ENCODE measurements at places on chromosomes 7 and 10.

- no peak for DNase-seq
These were observed 7.5 kb downstream of the RABGEF1 start for GRCh38 chr7:66747881-66748511.

DNA sequence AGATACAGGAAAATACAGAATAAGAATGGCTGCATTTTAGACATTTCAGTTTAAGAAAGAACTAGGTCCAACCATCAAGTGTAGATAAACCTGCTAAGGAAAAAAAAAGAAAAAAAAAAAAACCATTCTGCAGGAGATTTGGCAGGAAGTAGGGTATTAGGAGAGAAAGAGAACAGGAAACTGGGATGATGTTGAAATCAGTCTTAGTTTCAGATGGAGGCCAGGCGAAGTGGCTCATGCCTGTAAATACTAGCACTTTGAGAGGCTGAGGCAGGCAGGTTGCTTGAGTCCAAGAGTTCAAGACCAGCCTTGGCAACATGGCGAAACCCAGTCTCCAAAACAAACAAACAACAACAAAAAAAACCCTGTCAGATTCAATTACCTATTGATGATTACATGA, 120.2 kb downstream of the RAB11FIP2 start:
- no peak for DNase-seq

DNA sequence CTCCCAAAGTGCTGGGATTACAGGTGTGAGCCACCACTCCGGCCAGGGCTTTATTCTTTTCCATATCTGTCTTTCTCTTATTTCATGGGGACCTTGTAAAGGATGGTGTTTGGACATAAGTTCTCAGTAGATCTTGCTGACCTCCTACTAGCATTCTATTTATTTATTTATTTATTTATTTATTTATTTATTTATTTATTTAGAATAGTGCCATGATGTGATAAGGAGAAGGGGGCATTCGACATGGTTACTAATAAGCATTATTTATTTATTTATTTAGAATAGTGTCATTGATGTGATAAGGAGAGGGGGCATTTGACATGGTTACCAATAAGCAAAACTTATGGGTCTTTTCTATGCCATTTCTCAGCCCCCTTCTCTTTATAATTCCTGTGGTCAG, 176.9 kb downstream of the LRRC4 start:
- DNase-seq, result no peak

GRCh38 chr10:100148353-100149211, 37.2 kb downstream of the ERLIN1 start:
- DNase-seq, result peak; percentile 75

DNA sequence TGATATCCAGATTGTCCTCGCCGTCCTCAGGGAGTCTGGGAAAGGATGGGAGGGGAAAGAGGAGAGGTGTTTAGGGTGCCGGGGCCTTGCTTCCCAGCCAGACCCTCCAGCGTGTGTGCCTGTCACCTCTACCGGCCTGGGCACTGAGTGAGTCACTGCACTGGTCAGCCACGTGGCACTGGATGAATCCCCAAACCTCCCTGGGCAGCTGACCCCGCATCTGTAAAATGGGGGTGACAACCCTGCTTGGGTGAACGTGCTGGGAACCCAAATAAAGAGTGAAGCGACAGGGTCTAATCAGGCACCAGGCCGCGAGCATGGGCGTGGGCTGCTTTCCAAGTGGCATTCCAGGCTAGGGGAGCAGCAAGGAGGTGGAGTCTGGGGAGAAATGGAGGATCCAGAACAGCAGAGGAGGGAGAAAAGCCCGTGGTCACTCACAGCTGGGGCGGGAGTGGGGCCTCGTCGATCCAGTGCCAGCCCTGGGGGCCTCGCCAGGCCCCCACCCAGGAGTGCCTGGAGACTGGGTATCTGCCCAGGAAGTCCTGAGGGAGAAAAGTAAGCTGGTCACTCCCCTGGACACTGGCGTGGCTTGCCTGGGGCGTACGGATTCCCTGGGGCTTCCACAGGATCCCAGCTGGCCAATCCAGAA, 29.7 kb downstream of the KLRG2 start:
- no peak for DNase-seq

DNA sequence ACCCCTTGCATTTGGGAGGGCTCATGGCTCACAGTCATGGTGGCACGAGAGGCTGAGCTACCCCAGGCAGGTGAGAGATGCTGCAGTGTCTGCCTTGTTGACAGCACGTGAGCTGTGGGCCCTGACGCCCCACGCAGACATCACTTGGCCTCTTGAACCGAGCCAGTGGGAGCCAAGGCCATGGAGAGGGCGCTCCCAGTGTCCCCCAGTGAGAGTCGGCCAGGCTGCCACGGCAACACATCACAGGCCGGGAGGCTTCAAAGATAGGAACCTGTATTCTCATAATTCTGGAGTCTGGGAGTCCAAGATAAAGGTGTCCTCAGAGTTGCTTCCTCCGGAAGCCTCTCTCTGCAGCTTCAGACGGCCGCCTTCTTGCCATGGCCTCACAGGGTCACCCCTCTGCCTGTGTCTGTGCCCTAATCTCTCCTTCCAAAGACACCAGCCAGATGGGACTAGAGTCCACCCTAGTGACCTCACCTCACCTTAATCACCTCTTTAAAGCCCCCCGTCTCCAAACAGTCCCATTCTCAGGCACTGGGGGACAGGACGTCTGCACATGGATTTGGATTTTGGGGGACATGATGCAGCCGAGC, 119.6 kb downstream of the KLF6 start:
- DNase-seq, result no peak

DNA sequence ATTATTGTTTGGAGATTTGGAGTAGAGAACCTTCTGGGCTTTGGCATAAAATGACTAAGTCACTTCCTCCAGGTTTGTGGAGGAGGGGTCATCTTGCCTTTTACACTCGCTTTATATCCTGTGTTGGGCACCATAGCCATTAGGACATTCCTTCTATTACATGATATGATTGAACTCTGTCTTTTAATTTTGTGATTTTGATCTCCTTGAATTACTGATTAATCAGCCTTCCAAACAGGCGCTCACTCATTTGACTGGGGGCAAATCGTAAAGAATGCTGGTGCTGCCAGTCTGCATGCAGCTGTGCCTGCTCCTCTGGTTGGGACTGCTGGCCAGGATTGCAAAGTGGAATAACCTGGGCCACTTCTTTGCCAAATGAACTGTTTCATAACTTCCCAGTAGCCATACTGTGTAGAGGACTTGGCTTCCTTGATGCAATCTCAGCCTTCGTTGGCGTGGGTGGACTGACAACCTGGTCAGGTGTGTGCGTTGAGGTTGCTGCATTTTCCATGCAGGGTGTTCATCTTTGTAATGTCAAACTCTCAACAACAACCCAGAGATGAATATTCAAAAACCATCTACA, 65.9 kb upstream of the RAB11FIP2 start:
- DNase-seq, result no peak

- DNase-seq, result no peak
These were observed 118.0 kb downstream of the CLEC2L start for GRCh38 chr7:139641337-139641992.

GRCh38 chr7:37901236-37901827, 15.3 kb downstream of the SFRP4 start:
- peak; percentile 59 for DNase-seq

DNA sequence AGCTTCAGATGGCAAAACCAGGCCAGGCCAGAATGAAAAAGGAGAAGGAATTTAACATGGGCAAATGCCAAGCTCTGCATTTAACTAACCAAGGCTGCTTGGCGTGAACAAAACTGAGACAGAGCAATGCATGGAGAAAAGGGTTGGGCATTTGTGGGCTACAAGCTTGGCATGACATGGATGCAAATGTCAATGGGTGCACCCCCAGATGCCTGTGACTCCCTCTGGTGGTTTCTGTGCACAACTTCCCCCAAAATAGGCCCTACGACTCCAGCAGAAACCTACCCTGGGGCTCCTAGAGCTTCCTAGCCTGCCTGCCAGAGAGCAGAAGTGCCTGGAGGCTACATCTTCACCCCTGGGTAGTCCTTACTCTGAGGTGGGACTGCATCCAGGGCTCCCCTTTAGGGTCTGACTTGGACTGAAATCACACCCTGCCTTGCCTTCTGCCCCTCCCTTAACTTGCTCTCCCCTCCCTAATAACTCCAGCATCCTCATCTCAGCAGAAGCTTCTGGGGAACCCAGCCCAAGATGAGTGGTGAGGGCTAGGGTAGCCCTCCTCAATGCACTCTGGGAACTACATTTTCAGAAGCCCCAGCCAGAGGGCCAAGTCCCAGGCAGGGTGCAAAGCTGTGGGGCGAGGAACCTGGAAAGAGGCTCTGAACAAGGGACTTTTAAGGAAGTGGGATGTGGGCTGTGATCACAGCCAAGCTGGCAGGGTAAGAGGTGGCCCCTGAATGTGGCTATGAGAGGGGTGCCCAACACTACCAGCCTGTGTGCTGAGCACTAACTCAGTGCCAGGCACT, 11.3 kb downstream of the GPRIN2 start:
- DNase-seq, result no peak

GRCh38 chr7:28225576-28225975, 45.0 kb upstream of the JAZF1 start:
- DNase-seq, result peak; percentile 80

DNA sequence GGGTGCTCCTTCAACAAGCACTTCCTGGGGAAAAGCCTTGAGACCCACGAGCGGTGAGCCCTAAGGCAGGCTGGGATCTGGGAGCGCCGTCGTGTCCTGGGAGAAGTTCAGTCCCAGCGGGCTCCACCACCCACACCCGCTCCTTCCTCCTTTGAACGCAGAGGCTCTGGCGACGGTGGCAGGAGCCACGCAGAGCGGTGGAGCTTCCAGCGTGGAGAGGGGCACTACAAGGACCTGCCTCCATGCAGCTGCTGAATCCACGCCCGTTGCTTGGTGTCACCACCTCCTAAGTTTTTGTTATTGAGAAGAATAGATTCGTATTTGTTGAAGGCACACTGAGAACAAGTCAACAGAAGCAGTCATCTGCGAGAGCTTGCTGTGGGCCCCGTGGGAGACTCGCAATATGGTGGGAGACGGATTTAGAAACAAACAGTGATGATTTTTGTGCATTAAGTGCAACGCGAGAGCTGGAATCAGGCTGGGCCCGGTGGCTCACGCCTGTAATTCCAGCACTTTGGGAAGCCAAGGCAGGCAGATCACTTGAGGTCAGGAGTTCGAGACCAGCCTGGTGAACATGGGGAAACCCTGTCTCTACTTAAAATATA, 60.1 kb upstream of the SDK1 start:
- no peak for DNase-seq

DNA sequence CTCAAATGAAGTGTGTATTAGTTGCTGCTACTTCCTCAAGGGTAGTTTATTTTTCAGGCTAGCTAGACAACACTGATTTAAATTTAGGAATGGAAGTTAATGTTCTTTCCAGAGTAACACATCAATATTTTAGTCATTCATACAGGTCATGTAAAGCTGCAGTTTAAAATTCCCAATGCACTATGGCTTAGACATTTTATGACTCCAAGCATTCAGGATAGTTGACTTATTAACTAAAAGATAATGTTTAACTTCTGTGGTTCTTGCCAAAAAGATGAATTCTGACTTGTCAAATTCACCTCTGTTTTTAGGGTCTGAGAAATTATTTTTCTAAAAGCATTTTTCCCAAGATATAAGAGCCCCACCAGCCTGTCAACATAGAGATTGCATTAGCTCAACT, 131.9 kb downstream of the TFPI2 start:
- DNase-seq, result no peak

DNA sequence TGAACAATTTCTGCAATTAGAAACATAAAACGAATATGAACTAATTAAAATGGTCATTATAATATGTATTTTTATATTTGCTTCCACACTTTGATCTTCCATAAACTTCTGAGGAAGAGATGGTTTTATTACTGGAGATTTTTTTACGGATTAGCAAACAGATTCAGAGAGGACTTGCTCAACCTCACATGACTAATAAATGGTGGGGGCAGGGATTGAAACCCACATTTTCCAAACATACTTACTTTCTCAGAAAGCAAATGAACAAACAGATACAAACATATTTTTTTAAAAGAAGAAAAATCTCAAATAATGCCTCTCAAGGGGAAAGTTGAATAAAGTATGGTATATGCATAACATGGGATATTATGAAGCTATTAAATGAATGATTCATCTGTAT, 18.3 kb downstream of the ANKMY2 start:
- no peak for DNase-seq

DNA sequence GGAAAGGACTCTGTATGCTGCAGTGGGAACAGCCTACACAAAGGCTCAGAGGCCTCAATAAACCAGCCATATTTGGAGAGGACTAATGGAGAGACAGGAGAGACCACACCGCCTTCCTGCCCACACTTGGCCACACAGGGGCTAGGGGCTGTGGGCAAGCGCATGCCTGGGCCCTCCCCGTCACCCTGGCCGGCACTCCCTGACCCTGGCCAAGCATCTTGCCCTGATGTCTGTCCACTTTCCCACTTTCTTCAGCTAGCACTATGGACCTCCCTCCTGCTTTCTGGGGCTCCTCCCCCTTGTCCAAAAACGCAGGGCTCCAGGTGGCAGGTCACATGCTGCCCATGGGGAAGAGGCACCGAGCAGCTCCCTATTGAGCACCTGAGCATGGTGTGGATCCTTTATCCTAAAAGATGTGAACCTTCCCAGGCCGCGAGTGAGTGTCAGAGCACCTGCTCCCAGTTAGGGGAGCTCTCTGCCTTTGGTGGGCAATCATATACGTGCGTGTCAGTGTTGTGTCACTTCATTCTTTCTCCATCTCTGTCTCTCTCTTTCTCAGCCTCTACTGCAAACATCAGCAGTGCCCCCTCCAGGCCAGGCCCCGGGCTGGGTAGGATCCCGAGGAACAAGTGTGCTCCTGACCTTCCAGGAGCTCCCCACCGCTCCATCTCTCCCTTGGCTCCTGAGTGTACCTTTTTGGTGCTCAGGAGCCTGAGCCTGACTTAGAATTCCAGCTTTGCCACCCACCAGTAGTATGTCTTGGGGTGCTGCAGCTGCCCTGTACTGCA, 74.0 kb downstream of the ZMIZ1 start:
- DNase-seq, result peak; percentile 17

- DNase-seq, result no peak
These were observed 540.7 kb downstream of the CALN1 start for GRCh38 chr7:71871446-71871845.

DNA sequence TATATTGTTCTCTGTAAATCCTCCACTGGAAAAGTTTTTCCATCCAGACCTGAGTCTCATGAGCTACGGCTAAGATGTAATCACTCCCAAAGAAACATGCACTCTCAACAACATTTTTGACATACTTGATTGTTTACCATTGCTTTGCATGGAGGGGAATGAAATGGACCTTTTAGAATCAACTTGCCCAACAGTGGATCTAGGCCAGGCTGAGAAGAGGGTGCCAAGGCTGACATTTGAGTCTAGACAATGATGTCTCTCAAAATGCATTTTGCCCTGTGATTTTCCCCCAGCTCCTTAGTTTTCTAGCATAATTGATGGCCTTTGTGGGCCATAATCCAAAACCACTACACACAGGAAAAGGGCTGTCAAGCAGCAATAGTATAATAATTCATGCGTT, 297.9 kb upstream of the KLF6 start:
- DNase-seq, result no peak

GRCh38 chr7:54689394-54690049, 69.5 kb downstream of the SEC61G start:
- DNase-seq, result no peak

GRCh38 chr10:114684084-114684821, 26.2 kb upstream of the ABLIM1 start:
- no peak for DNase-seq
